ENCODE measurements at places on chromosomes 12 and 14.

DNA sequence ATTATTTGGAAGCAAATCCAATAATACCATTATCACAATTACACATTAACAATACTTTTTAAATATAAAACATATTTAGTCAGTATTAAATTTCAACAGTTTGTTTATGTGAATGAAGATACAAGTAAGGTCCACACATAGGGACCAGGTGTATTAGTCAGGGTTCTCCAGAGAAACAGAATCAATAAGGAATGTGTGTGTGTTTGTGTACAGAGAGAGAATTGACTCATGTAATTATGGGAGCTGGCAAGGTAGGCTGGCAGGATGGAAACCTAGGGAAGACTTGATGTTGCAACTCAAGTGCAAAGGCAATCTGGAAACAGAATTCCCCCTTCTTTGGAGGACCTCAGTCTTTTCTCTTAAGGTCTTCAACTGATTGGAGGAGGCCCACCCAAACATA is 123.2 kb upstream of the OTX2 start:
- DNase-seq = no peak

DNA sequence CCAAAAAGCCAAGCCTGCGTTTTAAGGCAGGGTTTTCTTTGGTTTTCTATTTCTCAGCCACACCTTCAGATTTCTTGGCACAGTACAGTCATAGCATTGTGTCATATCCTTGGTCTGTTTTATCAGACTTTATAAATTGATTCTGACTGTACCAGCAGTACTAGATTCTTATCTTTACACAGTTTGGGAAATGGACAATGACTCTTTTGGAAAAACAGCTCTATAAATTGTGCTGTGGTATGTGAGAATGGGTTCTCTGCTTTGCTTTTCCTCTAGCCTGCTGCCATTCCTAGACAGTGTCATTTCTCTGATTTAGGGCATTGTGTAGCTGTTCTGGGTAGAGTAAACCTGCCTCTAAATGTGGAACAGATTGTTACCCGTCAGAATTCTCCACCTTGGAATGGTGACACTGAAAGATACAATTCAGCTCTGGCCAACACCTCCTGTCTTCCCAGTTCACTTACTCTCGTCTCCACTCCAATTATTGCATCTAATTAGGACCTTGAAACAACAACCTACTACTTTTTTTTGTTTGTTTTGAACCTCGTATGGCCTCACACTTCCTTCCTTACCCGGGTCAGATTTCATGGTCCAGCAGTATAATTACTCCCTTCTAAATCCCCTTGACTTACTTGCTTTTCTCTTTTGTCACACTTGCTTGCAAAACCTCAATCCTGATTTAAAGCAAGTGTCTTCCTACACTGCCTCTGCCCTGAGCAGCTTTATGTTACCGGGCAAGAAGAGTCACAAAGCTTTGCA is 226.3 kb downstream of the ERC1 start:
- DNase-seq = no peak

DNA sequence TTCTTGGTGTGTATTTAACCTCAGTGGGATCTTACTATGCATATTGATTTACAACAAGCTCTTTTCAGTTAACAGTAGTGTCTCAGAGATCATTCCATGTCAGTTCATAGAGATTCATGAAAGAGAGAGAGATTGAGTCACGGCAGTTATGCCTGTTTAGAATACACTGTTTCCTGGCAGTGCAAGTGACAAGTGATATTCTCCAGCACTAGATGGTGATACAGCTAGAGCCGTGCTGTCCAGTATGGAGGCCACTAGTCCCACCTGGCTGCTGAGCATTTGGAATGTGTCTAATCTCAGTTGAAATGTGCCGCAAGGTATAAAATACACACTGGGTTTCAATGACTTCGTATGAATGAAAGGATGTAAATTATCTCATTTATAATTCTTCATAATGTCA is 184.4 kb downstream of the SUDS3 start:
- DNase-seq = no peak

GRCh38 chr14:92302481-92302880 is 20.5 kb upstream of the SLC24A4 start:
- DNase-seq = no peak

- no peak for DNase-seq
Observed at GRCh38 chr12:115072712-115073111, 388.7 kb upstream of the TBX3 start.

- DNase-seq = no peak
Observed at GRCh38 chr14:75928690-75929181, 53.1 kb downstream of the TGFB3 start.

- DNase-seq = no peak
Observed at GRCh38 chr14:56217380-56218045, 99.3 kb downstream of the PELI2 start.

GRCh38 chr14:89760086-89760485 is 194.4 kb downstream of the EFCAB11 start:
- no peak for DNase-seq

- DNase-seq = no peak
Observed at GRCh38 chr12:70190262-70191010, 52.8 kb upstream of the CNOT2 start.

GRCh38 chr14:89588016-89588415 is 171.0 kb upstream of the FOXN3 start:
- no peak for DNase-seq

DNA sequence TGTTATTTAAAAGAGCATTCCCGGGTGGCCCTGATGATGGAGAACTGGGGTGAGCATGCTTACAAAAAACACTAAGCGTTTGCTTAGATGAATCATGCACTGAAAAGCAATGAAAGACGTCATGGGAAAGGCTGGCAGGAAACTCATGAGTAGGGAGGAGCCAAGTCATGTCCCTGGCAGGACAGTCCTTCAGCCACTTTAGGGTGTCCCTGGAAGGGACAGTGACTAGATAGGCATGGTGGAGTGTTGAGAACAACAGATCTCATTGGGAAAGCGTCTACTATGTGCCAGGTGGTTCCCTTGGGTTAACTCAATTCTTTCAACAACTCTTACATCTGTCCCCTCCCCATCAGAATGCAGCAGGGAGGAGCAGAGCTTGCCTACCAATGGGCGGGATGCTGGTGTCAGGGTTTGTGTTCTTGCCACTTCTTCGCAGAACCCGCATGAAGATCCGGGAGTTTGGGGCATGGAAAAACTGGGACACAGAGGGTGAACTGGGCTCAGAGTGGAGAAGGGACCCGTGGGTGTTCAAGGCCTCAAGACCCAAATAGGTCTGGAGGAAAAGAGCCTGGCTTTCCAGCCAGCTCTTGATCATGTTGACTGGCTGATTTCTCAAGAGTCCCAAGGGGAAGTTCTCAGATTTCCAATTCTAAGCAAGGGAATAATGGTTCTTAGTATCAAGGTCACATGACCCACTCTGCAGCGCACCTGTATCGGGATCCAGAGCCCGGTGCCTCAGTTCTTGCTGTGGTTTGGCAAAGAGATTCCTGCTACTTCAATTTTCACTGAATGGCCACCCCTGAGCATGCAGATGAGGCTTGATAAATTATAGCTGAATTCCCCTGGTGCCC is 653.9 kb upstream of the TBX3 start:
- DNase-seq = no peak

- no peak for DNase-seq
Observed at GRCh38 chr12:98592825-98593322, 612 bp upstream of the SLC25A3 start.

DNA sequence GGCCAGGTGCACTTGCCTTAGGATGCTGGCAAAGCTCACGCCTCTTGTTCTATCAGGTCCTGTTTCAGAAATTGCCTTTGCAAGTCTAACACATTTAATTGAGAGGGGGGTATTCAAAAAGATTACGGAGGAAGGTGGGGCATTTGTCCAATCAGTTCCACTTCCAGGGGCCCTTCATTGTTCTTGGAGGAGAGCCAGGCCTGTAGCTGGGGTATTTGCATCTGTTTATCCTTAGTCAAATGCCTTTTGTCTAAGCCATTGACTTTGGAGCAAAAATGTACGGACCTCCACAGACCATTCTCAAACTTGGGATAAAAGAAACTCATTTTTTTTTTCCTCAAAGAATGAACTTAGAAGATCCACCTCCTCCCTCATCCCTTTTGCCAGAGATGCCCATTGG is 582.0 kb downstream of the BCL11B start:
- DNase-seq = no peak

All from NCI-H1048 (cell line).